ENCODE measurements at places on chromosomes 5 and 9. TPM values are rescaled to one million over a fixed set of nuclear protein-coding genes. Genes with fewer than 3 reads are reported as not detected.

Gene PCDHGA12
- not detected for total RNA-seq

DNA sequence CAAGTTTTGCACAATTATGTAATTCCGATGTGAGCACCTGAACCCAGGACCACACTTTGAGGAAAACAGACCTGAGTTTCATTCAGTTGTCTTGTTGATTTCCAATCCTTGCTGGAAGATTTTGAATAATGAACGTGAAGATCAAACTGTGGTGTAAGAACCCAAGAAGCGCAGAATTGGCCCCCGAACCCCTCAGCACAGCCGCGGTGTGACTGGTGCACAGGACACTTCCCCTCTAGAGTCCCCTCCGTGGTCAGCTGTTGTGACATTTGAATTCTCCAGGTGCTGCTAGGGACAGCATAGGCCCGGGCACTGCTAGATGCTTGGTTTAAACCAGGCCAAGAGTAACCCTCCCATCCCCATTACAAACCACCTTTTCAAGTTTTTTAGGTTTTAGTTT is 1.7 kb downstream of the BRD3OS start:
- no peak for DNase-seq

Gene IL31RA
- not detected for total RNA-seq

DNA sequence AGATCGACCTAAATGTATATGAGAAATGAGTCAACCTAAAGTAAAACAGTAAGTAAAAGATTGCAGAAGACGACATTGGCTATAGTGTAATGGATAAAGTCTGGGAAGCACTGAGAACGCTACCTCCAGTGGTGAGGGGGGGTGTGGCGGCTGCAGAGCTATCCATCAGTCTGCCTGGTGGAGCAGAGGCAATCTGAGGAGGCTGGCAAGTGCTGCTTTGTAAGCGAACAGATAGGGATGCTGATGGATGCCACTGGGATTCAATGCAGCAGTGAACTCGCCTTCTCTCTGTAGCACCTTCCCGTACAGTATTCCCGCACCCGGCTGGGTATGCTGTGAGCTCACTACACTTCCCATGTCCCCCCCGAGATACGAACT is 261.5 kb downstream of the NSG2 start:
- no peak for DNase-seq

- DNase-seq, result no peak
Observed at GRCh38 chr5:108148715-108149139, 233.2 kb downstream of the FBXL17 start.

- no peak for DNase-seq
Observed at GRCh38 chr5:175493726-175494125, 15.4 kb downstream of the SFXN1 start.

DNA sequence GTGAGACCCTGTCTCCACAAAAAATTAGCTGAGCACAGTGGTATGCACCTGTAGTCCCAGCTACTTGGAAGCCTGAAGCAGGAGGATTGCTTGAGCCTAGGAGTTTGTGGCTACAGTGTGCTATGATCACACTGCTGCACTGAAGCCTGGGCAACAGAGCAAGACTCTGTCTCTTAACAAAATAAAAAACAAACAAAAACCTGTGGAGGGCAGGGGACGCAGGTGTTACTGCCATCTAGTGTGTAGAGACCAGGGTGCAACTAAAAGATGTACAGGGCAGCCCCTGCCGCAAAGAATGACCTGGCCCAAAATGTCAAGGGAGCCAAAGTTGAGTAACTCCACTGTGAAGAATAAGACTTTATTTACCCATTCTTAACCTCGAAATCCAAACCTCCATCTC is 27.1 kb downstream of the ASPN start:
- DNase-seq, result no peak

Gene CLTA
- total RNA-seq, result 165 TPM

DNA sequence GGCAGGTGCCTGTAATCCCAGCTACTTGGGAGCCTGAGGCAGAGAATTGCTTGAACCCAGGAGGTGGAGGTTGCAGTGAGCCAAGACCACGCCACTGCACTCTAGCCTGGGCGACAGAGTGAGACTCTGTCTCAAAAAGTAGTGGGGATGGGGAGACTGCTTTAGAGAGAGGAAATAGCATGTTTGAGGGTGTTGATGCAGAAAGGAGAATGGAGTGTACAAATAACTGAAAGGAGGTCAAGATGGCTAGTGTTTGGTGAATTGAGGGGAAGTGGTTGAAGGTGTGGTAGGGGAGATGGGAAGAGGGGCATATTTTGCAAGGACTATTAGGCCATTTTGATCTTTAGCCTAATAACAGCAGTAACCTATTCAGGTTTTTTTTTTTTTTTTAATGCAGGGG is 18.2 kb downstream of the TENT2 start:
- DNase-seq, result no peak

DNA sequence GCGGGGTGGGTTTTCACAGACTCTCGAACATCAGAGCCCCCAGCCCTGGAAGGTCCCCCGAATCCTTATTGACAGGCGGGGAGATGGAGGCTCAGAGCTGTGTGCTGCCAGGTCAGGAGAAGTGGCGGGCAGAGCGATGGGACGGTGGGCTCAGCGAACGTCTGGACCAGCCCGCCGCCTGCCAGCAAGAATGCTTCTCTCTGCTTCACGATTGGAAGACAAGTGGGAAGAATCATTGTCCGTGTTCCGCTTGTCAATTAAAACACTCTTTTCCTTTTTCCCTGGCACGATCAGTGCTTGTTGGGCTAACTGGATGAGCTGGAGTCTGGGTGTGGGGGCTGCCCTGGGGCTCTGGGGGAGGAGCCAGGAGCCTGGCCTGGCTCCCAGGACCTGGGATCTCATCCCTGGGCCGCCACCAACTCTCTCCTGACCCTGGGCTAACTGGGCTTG is 1.6 kb downstream of the COL5A1 start:
- DNase-seq, result no peak

DNA sequence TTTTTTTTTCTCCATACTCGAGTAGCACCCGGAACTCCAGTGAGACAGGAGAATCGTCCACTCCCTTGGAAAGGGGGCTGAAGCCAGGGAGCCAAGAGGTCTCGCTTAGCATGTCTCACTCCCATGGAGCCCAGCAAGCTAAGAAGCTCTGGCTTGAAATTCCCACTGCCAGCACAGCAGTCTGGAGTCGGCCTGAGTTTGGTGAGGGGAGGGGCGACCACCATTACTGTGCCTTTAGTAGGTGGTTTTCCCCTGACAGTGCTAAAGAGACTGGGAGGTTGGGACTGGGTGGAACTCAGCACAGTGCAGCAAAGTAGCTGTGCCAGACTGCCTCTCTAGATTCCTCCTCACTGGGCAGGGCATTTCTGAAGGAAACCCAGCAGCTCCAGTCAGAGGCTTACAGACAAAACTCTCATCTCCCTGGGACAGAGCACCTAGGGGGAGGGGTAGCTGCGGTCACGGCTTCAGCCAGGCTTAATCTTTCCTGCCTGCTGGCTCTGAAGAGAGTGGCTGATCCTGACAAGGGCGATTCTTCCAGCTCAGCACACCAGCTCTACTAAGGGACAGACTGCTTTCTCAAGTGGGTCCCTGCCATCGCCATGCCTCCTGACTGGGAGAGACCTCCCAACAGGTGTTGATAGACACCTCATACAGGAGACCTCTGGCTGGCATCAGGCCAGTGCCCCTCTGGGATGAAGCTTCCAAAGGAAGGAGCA is 414.5 kb upstream of the ZNF608 start:
- DNase-seq, result no peak

DNA sequence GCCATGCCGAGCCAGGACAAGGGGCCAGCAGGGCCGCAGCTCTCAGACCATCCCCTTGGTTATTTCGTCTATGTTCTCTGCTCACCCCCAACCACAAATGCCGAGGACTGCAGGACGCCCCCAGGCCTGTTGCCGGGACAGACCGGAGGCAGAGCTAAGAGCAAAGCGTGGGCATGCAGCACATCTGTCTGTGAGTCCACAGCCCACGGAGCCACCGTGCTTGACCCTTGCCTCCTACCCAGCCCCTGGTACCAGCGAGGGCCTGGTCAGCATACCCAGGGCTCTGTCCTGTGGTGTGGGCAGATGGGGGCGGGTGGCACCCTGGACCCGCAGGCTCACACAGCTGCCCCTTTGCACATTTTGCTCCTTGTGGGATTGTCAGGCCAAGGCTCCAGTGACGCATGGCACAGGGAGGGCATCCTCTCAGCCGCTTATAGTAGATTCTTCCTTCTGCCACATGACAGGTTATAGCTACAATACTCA is 4.7 kb downstream of the BRD3 start:
- DNase-seq, result no peak

DNA sequence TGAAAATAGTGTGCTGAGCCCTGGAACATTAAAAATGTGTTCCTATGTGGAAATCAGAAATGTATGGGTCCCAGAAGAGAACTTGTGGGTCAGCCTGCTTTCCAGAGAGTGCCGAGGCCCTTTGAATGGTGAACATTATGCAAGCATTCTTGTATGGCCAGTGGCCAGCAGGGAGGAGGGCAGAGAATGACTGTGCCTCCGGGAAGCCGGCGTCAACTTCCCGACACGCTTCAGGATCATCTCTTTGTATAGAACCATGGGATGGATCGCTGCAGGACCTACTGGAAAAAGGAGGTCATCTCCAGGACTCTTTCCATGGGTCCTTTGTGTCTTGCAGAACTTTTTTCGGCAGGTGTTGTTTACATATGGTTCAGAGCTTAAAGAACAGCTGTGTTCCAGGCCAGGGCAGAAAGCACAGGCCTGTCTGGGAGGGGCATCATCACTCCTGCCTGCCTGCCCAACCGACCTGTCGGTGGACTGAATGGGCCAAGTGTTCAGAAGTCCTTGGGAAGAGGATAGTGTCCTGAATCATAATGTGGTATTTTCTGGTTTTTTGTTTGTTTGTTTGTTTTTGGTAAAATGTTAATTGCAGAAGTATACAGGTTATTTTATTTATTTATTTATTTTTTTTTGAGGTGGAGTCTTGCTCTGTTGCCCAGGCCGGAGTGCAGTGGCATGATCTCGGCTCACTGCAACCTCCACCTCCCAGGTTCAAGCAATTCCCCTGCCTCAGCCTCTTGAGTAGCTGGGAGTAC is 9.0 kb downstream of the PRRC2B start:
- DNase-seq, result no peak

GRCh38 chr5:11640158-11640873 is 263.9 kb downstream of the CTNND2 start:
- DNase-seq, result no peak

DNA sequence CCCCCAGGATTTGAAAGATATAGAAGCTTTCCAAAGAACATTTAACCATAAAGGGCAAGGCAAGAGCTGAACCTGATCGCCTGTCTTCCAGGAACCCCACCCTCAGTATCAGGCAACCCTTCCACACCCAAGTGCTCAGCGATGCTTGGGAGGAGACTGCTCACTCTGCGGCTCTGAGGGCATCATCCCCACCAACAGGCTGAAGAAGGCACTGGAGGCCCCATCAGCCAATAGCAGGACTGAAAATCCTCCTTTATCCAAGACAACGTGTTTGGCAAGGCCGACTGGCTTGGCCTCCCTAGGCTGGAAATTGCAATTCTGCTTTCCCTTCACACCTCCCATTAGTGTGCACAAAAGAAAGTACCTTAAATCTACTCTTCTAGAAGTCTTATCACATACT is 1.4 kb upstream of the PPP2CA start:
- DNase-seq, result peak; percentile 14

DNA sequence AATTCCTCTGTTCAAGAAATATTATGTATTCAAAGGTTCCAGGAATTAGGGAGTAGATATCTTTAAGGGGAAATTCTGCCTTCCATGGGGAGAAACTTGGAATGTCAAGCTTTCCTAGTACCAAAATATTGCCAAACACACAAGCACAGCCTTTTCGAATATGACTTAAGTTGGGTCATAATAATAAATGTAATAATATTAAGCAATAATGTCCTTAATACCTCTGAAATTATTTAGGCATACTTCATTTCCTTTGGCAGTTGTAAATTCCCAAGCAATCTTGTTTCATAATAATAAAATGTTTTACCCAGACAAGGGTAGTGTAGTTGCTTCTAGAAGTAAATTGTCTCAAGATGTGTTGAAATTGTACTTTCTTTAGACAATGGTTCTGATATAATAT is 630.3 kb upstream of the CDH18 start:
- DNase-seq, result no peak

GRCh38 chr5:156188016-156188415 is 138.9 kb upstream of the SGCD start:
- no peak for DNase-seq

GRCh38 chr9:112844771-112845542 is 45.7 kb downstream of the SLC46A2 start:
- DNase-seq, result peak; percentile 74

DNA sequence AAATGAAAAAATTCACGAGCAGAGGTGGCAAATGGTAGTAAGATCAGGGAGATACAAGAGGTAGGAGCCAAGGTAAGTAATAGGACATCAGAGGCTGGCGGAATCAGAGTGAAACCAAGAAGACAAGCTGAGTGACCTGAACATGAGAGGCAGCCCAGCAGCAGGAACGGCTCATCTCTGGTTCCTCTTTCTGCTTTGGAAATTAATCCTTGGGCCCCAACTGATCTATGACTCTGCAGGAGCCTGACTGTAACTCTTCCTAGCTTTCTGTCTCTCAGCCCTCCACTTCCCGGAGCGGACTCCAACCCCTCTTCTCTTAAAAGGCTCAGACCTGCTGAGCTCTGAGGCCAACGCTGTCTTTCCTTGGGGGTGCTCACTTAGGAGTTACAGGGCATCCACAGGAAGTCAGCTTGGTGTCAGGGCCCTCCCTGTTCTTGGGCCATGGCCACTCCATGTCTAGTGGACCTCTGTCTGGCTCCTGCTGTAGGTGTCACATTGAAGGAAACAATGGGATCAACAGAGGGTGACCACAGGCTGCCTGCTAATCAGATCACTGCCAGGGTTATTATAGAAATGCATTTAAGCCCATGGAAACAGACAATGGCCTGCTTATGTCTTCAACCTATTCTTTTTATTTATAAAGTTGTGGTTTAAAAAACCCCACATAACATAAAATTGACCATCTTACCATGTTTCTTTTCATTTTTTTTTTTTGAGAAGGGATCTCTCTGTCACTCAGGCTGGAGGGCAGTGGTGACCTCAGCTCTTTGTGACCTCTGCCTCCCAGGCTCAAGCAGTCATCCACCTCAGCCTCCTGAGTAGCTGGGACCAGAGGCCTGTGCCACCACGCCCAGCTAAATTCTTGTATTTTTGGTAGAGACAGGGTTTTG is 22.5 kb upstream of the SHB start:
- DNase-seq, result no peak

Gene FKTN
- total RNA-seq, result 20.7 TPM

DNA sequence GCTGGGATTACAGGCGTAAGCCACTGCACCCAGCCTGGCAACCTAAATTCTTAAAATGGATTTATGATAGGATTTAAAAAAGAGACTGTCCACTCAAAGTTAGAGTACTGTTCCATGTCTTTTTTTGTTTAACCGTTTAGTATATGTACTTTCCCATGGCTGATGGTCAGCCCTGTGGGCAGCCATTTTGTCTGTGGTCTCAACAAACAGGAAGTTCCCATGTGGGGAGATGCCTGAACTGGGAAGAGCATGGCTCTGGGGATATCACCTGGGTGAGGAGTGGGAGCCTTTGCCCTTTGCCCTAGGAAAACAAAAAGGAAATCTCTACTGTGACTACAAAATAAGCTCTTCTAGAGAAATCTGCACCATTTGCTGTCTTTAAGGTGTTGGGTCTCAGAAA is 27.5 kb upstream of the GNPDA1 start:
- no peak for DNase-seq

Gene GALNT12
- 10.9 TPM for total RNA-seq

GRCh38 chr5:30106596-30106995 is 1086.9 kb upstream of the CDH6 start:
- DNase-seq, result no peak

Gene FOXE1
- total RNA-seq, result not detected

- DNase-seq, result no peak
Observed at GRCh38 chr9:5876711-5877110, 14.0 kb upstream of the MLANA start.
